ENCODE measurements at places on chromosomes 13 and 19.

- DNase-seq, result no peak
Measured at GRCh38 chr13:48251611-48252081, 18.6 kb downstream of the ITM2B start.

DNA sequence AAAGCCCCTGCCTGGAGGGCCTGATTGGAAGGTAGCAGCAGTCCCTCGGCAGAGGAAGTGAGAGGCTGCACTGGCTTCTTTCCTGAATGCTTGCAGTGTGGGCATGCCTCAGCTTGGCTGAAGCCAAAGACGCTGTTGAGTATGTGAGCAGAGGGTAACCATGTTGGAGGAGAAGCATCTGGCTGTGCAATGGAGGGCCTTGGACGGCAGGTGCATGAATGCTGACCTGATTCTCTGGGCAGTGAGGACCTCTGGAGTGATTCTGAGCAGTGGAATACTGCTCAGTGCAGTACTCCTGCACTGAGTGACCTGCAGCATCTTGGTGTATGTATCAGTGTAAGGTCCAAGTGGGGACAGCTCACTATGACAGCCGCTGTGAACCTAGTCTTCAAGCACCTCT, 46.9 kb downstream of the SOX1 start:
- DNase-seq, result no peak

DNA sequence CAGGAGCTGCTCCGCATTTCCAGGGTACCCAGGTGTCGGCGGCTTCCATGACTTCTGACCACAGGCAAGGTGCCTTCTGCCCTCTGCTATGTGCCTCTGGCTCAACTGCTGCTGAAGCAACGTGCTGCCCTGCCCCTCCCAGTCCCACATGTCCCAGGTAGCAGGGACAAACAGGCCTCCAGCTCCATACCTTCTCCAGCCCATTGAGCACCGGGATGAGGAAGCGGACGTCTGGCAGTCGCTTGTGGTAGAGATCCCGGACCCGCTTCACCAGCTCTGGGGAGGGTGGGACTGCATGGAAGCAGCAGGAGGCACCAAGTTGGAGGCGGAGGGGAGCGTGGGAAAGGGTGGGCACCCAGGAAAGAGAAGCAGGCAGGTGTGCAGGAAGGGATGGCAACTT, 8.1 kb upstream of the RSPH6A start:
- no peak for DNase-seq

- DNase-seq, result no peak
Measured at GRCh38 chr13:20701461-20701860, 2.0 kb upstream of the IL17D start.

GRCh38 chr13:111216166-111216960, 101.3 kb downstream of the ARHGEF7 start:
- DNase-seq, result no peak

DNA sequence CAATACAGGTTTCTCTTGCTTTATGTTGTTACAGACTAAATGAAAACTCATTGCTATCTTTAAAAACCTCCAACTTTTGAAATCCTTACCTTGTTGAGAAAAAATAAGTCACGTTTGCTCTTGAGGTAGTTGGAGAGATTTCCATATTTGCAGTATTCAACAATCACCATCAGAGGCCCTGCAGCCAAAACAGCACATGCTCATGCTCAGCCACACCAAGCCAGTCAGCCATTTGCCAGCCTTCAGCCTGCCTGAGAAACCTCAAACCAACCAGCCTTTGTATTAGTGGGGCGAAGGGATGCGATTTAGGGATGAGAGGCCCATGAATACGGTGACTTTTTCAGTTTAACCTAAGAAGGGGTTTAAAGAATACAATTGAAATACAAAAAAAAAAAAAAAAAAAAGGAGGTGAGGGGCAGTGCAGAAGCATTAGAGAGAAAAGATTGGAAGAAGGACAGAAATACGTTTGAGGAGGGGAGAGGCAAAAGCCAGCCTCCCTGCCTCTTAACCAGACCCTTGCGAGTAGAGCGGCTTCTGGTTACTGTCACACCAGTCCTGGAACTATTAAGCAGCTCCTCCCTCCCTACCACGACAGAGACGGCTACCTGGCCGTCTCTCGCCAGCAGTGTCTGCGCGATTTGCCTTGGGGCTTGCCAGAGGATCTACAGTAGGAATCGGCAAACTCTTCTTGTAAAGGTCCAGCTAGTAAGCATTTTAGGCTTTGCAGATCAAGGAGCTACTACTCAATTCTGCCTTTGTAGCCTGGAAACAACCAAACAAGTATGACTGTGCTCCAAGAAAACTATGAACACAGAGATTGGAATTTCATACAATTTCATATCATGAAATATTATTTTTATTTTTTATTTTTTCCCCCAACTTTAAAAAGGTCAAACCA, 167.3 kb downstream of the FLT1 start:
- no peak for DNase-seq

DNA sequence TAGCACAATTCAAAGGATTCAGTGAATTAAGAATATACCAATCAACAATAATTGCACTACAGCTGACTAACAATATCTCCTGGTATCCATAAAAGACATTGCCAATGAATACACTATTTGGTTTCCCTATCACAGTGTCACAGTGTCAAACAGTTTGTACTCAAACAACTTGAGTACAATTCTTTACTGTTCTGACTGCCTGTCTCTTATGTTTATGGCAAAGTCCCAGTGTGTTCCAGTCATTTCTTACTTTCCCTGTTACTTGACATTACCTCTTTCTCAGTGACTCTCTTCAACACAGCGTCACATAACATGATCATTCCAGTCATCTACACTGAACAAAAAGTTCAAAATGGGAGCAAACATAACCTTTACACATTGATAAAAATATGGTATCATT, 21.2 kb upstream of the RNASEH2B start:
- no peak for DNase-seq

DNA sequence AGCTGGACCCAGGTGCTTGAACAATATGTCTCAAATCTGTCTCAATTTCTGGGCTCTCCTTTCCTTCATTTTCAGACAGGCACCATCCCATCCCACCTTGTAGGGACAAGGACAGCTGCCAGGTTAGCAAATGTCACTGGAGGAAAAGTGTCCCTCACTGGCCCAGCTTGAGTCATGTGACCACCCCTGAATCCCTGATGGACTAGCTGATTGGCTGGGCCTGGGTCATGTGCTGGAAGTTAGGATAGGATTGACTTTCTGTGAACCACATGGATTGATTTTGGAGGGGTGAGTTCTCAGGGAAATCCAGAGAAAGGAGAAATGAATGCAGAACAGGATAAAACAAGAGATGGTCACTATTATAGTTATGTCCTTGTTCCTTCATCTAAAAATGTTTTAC, 28.2 kb upstream of the FXYD3 start:
- no peak for DNase-seq

- DNase-seq, result no peak
Measured at GRCh38 chr13:49399801-49400472, 43.9 kb downstream of the CAB39L start.

GRCh38 chr19:42323852-42324654, 1.4 kb upstream of the MEGF8 start:
- no peak for DNase-seq

DNA sequence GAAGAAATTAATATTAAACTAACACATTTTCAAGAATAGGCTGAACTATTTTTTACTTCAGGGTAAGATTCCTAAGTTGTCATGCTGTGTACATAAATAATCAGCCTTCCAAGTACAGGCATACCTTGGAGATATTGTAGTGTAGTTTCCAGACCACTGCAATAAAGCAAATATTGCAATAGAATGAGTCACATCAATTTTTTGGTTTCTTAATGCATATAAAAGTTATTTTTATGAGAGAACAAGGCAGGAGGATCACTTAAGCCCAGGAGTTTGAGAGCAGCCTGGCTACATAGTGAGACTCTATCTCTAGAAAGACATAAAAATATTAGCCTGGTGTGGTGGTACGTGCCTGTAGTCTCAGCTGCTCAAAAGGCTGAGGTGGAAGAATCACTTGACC, 511.5 kb downstream of the UQCRFS1 start:
- DNase-seq, result no peak

DNA sequence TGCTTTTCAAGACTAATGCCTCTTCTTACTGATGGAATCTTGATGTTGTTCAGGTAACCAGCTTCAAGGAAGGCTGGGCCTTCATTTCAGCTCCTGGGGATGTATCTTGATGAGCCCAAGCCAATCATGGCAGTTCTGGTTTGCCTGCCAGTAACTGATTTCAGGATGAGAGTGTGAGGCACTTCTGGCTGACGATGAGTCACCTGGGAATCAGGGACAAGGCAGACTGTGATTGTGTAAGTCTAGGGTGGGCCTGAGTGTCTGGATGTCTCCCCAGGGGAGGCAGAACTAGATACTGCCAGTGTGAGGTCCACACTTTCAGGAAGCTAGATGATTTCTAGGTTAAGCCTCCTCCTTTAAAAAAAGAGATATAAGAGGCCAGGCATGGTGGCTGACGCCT, 77.3 kb upstream of the KL start:
- no peak for DNase-seq

DNA sequence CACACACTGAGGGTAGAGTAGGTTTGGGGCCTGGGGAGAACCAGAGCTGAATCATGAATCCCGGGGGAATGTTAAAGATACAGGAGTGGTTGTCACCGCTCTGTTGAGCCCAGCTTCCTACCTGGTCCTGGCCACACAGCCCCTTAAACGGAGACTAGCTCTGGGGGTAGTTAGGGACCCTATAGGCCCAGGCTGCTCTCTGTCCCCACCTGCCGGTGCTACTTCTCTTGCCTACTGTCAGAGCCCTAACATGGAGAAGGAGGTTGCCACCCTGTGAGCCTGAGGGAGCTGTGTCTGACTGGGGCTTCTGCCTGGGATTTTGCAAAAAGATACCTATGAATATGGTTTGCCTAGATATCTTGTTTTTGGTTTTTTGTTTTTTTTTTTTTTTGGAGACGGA, 36.6 kb upstream of the ZNF429 start:
- no peak for DNase-seq

- DNase-seq, result no peak
Measured at GRCh38 chr13:30615866-30616541, 1.7 kb upstream of the USPL1 start.

GRCh38 chr13:113836768-113837559, 26.9 kb downstream of the GAS6 start:
- DNase-seq, result no peak

- DNase-seq, result no peak
Measured at GRCh38 chr19:10667867-10668266, 13.7 kb downstream of the ILF3 start.
